ENCODE measurements at places on chromosomes 1 and 21. TPM values are rescaled to one million over a fixed set of nuclear protein-coding genes. Genes with fewer than 3 reads are reported as not detected.

The MYBPH gene
- total RNA-seq, result not detected

The HRNR gene
- not detected for total RNA-seq

The EPHA8 gene
- total RNA-seq, result not detected

GRCh38 chr1:224762701-224763100 is 146.6 kb downstream of the CNIH3 start:
- DNase-seq, result no peak
- no peaks in the 10 kb centered on the region for H3K27me3 ChIP-seq
- H3K4me3 ChIP-seq, result no peak overlapping the region
- H3K36me3 ChIP-seq, result no peaks in the 10 kb centered on the region

GRCh38 chr1:186155594-186155993 is 219.5 kb downstream of the TPR start:
- H3K4me1 ChIP-seq, result no peaks in the 10 kb centered on the region
- no peaks in the 10 kb centered on the region for H3K36me3 ChIP-seq
- no peaks in the 10 kb centered on the region for H3K27me3 ChIP-seq
- no peak overlapping the region for H3K4me3 ChIP-seq
- no peak overlapping the region for H3K27ac ChIP-seq
- DNase-seq, result no peak

DNA sequence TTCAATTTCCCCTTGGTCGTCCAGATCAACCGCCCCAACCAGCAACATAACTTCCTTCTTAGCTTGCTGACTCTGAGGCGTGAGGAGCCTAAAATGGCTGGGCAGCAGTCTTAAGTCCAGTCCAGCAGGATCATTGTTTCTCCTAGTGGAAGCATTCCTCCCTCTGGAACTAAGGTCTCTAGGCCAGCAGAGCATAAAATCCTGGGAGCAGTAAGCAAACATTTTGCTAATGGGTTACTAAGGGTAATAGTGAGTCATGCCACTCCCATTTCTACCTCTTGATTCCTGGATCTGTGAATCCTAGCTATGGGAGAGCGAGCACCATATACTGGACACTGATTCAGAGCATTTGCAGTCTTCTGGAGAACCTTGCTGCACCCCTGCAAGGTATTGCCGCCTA is 59.9 kb downstream of the ADSS2 start:
- no peaks in the 10 kb centered on the region for H3K27me3 ChIP-seq
- H3K36me3 ChIP-seq, result no peaks in the 10 kb centered on the region
- no peak for DNase-seq

The CGN gene
- total RNA-seq, result 0.83 TPM

- H3K4me1 ChIP-seq, result no peaks in the 10 kb centered on the region
- H3K27ac ChIP-seq, result no peak overlapping the region
- H3K4me3 ChIP-seq, result no peak overlapping the region
- H3K36me3 ChIP-seq, result no peaks in the 10 kb centered on the region
- no peaks in the 10 kb centered on the region for H3K27me3 ChIP-seq
Observed at GRCh38 chr1:193525917-193526710, 339.7 kb upstream of the B3GALT2 start.

DNA sequence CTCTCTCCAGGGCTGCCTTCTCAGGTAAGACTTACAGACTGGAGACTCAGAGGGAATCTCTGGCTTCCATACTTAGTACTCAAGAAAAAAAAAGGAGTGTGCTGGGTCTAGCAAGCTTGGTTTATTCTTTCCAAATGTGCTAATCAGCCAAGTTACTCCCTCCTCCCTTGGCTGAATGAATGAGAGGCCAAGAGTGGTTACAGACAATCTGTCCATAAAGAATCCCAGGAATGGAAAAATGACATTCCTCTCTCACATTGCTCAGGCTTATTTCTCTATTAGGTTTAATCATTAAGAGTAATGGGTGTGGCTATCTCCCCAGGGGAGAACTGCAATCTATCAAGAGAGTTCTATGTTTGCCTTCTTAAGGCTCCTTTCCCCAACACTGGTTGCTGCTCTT is 547.3 kb upstream of the PLXNA2 start:
- H3K27ac ChIP-seq, result no peak overlapping the region
- no peak overlapping the region for H3K4me3 ChIP-seq
- H3K27me3 ChIP-seq, result no peaks in the 10 kb centered on the region
- H3K4me1 ChIP-seq, result no peaks in the 10 kb centered on the region
- H3K36me3 ChIP-seq, result no peaks in the 10 kb centered on the region

- no peak for DNase-seq
- no peak overlapping the region for H3K27ac ChIP-seq
- H3K4me1 ChIP-seq, result no peaks in the 10 kb centered on the region
- H3K36me3 ChIP-seq, result no peaks in the 10 kb centered on the region
- no peaks in the 10 kb centered on the region for H3K27me3 ChIP-seq
Observed at GRCh38 chr1:32757213-32757895, 54.8 kb upstream of the SYNC start.

The TP73 gene
- total RNA-seq, result not detected

DNA sequence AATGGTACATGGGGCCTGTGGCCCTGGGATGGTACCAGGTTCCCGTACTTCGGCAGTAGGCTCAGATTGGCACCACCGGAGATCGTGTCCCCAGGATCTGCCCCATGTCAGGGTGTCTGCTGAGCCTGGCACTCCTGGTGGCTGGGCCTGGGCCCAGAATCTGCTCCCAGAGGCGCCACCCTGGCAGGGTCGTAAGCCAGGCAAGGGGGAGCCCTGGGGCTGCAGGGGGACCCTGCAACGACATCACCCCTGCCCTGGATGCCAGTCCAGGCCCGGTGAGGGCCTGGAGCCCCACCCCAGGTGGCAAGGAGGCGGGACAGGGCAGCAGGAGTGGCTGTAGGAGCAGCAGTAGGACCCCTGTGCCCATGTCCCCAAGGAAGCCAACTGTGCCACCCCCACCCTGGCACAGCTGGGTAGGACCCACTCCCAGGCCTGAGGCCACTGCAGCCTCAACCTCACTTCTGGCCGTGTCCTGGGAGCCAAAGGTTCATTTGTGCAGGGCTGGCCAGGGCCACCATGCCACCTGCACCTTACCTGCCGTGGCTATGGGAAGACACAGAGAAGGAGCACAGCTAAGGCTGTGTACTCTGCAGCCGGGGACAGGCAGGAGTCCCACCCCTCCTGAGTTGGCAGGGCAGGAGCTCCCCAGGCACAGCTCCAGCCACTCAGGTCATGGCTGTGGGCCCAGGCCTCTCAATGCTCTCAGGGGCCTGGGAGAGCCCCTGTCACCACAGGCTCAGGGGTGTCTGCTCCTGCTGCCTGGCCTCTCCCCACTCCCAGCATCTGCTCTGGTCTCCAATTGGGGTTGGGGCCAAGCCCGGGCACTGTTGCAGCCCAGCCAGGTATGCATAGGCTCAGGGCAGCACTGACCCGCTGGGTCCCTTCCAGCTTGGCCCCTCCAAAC is 141.7 kb downstream of the EIF4G3 start:
- no peak for DNase-seq
- peaks cover 45% of the 10 kb centered on the region for H3K4me1 ChIP-seq
- no peaks in the 10 kb centered on the region for H3K27me3 ChIP-seq
- no peaks in the 10 kb centered on the region for H3K36me3 ChIP-seq

DNA sequence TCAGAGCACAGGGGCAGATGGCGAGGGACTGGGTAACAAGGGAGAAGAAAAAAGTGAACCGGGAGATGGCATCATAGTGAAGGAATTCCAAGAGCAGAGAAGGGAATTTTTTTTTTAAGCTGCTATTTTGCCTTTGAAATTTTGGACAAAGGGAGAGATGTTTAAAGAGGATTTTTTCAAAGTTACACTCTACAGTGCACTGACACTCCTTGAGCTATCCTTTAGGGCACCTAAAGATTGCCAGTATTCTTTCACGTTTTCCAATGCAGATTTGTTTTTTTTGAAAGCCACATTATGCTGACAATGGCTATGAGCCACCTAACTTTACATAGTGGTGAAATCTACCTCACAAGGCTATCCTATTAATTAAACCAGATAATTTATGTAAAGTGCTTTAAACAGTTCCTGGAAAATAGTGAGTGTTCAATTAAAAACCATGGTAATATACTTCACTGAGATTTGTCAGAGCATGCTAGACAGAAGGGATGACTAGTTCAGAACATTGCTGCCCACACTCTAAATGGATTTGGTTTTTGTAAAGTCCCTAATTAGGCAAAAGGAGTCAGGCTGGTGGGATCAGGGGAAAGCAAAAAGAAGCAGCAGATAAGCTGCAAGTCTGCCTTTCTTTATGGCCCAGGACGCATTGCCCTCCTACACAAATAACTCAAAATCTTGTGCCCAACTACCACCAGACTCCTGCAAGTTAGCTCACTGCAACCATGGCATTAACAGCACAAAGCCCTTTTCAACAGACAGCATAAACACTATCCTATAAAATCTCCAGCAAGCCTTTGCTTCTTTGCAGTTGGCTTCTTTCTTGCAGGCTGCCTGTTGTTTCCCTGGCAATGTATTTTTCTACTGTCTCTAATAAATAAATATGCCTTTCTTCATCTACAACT is 53.9 kb downstream of the PRDX6 start:
- H3K36me3 ChIP-seq, result no peaks in the 10 kb centered on the region
- no peak for DNase-seq
- H3K27ac ChIP-seq, result peak overlapping the region; percentile 26

The OLFML3 gene
- total RNA-seq, result 147 TPM

Data from sigmoid colon (tissue), 7 donors.